ENCODE measurements at places on chromosomes 5 and 9.

- DNase-seq = no peak
These were observed 673.4 kb upstream of the MEF2C start for GRCh38 chr5:89556215-89556913.

DNA sequence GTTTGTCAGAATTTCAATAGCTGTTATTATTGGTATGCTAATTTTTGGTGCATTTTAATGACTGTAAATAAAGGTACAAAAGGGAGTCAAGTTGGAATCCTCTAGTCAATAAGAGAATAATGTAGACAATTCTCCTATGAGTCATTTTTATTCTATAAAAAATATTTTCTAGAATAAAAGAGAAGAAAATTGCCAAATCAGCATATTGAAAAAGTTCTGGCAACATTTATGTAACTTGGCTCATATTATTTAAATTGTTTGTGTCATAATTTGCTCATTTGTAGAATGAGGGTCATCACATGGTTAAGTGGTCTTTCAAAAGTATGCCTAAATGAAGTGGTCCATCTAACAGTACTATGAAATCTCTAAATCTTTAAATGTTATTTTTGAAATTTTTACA is 1719.8 kb upstream of the WWC1 start:
- DNase-seq = no peak

- DNase-seq = no peak
These were observed 254.2 kb downstream of the DOCK8 start for GRCh38 chr9:468766-469426.

DNA sequence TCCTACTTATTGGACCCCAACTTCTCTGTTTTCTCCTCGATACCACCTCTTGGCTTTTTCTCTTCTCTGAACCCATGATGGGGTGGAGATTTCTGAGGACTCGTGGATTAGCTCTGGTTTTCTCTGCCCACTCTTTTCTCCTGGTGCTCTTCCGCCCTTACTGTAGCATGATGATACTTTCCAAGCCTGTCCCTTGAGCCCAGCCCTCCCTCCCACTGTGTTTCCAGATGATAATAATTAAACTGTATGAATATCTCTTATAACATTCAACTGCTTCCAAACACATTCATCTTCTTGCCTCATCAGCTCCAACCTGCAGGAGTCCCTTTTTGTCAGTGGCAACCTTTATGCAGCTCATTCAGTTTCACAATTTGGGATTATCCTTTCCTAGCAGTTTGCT is 494.2 kb upstream of the KLF4 start:
- DNase-seq = no peak

- no peak for DNase-seq
These were observed 530.4 kb upstream of the CDH9 start for GRCh38 chr5:27568811-27569210.

- DNase-seq = no peak
These were observed 3.4 kb downstream of the CPEB4 start for GRCh38 chr5:173891308-173892116.

DNA sequence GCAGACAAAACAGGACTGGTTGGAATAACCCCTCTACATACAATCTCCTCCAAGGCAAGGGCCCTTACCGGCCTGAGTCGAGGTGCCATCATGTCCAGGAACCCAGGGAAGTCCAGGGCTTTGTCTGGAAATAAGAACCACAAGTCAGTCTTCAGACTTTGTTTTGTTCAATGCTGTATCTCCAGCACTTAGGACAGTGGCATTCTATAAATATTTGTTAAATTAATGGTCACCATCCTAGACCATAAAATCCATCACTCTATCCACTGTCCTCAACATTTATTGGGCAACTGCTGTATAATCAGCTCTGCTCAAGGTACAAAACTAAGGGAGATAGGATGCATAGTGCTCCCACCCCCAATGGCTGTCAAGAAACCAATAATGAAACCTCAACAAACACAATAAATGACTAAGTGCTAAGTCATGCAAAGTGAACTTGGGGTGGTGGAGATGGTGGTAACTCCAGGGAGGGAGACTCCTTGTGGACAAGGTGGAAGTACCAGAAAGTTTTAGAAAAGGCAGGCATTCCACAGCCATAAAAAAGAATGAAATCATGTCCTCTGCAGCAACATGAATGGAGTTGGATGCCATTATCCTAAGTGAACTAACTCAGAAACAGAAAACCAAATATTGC is 5.0 kb downstream of the RELL2 start:
- DNase-seq = peak; percentile 34

GRCh38 chr9:76630916-76631315 is 133.3 kb upstream of the PCA3 start:
- DNase-seq = no peak
